Thymus (tissue), 14 donors: ENCODE measurements at places on chromosomes 7 and 10.

DNA sequence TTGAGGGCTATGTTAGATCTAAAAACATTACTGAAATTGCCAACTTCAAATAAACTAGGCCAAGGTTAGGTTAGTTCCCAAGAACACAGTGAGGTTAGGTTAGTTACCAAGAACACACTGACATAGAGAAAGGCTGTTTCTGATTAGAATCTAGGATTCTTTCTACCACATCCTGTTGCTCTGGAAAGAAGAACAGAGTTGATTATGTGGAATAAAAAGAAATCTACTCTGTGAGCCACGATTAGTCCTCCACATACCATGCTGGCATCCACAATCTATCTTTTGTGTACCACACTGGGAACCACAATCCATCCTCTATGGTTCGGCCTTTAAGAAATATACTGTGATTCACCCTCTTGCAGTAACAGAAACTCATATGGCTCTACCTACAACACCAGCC lies 91.4 kb downstream of the LRRTM3 start:
- DNase-seq: no peak

GRCh38 chr7:78558566-78558965 lies 760.0 kb downstream of the PHTF2 start:
- DNase-seq: no peak

DNA sequence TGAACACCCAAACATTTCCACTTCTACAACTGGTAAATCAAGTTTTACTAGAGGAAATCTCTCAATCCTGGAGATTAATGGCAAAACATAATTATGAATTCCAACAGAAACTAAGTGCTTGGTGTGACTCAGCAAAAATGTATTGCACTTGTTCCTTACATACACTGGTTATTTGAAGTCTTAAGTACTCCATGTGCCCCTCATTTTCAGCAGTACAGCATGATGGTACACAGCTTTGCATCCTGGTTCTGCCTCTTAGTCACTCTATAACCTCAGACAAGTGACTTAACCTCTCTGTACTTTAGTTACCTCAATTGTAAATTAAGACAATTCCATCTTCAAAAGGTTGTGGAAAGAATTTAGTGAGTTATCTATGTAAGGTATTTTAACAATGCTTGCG lies 12.9 kb downstream of the SLC16A12 start:
- DNase-seq: no peak

GRCh38 chr7:23074443-23075261 lies 30.9 kb upstream of the KLHL7 start:
- DNase-seq: no peak

GRCh38 chr10:12954866-12955265 lies 46.6 kb downstream of the CCDC3 start:
- DNase-seq: no peak

DNA sequence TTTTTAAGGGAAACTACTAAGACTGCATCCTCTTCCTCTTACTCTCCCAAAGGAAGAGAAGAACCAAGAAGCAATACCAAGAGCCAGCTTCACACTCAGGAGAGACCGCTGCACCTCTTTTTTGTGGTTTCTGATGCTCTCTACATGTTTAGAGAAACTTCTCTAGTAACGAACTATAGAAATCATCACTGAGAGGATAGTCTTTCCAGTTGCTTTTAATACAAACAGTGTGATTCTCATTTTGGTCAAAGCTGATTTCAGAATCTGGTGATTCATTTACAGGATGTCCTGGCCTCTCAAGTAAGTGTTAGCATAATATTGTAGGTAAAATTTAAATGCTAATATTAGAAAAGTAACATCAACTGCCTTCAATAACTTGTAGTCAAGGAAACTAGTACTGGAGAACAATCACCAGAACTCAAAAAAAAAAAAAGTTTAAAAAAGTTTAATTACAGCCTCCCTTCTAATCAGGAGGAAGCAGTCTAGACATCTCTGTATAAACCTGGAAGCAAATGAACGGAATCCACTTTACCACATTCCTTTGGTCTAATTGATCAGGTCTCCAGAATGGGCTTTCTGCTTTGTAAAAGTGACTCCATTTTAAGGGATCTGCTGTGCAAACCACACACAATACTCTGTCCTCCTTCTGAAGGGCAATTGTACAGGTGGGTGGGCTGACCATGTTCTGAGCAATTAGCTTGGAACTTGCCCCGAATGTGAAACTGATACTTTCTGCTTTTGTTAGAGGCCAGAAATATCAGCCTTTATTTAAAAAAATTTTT lies 3.0 kb downstream of the LAMB1 start:
- DNase-seq: no peak

DNA sequence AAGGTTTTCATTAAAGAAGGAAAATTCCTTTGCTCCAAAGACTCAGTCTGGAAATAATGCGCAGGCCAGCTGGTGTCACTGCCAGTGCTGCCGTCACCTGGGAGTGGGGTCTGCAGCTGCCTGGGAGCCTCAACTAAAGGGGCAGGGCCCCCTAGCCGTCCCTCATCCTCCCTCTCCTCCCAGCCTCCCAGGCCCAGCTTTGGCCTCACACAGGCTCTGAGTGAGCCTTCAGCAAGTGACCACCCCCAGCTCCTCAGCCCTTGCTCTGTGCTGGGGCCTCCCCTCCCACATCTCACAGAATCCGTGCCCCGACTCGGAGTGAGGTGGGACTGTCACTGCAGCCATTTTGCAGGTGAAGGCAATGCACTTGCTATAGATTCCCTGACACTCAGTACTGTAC lies 11.1 kb upstream of the RET start:
- no peak for DNase-seq

- no peak for DNase-seq
These were observed 62.0 kb downstream of the PARP12 start for GRCh38 chr7:140000666-140001268.

- no peak for DNase-seq
These were observed 35.6 kb upstream of the ADGRA1 start for GRCh38 chr10:133052076-133052475.

GRCh38 chr7:151138153-151138851 lies 29.2 kb downstream of the GBX1 start:
- no peak for DNase-seq

- no peak for DNase-seq
These were observed 152.4 kb upstream of the NRBF2 start for GRCh38 chr10:62980687-62981086.

DNA sequence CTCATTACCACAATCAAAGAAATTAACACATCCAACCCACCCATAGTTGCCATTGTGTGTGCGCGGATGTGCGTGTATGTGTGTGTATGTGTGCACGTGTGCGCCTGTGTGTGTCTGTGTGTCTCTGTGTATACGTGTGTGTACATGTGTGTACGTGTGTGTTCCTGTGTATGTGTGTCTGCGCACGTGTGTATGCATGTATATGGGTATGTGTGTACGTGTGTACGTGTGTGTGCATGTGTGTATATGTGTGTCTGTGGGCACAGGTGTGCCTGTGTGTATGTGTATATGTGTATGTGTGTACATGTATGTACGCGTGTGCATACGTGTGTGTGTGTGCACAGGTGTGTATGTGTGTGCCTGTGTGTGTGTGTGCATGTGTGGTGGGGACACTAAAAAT lies 48.9 kb downstream of the EGFR start:
- no peak for DNase-seq

DNA sequence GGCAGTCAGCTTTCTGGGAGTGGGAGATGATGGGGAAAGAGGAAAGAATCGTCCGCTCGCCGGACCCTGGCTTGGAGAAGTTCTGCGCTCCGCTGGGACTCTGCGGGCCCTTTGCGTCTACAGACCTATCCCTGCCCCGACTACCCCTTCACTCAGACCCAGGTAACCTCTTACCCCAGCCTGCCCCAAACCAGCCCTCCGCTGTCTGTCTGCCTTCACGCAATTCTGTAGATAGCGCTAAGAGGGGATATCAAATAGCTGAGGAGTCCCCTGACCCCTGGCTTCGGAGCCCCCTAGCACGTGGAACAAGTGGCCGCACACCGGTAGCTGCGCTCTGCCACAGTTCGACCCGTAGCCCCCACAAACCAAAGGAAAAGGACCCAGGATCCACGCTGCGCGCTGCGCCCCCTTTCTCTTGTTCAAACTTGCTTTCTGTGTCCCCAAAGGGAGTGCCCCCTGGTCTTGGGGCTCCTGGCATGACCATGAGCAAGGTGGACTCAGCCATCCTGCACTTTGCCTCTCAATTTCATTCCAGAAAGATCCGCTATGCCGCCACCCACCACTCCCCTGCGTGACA lies 7.0 kb downstream of the HOXA4 start:
- no peak for DNase-seq

GRCh38 chr7:18177815-18178660 lies 150.4 kb upstream of the PRPS1L1 start:
- no peak for DNase-seq

- no peak for DNase-seq
These were observed 165.4 kb downstream of the SUGCT start for GRCh38 chr7:40300146-40300670.

- no peak for DNase-seq
These were observed 98.1 kb upstream of the RSU1 start for GRCh38 chr10:16915300-16915699.

- no peak for DNase-seq
These were observed 104.2 kb upstream of the CHST15 start for GRCh38 chr10:124197371-124198124.

DNA sequence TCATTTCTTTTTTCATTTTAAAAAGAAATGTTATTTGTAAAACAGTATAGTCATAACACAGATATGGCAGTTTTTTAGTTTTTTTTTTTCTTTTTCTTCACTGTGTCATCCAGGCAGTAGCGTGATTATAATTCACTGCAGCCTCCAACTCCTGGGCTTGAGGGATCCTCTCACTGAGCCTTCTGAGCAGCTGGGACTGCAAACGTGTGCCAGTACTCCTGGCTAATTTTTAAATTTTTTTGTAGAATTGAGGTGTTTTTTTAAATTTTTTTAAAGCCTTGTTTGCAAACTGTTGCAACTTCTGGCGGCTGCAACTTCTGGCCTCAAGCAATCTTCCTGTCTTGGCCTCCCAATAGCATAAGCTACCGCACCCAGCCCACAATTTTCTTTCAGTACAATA lies 63.0 kb downstream of the HELLS start:
- no peak for DNase-seq

DNA sequence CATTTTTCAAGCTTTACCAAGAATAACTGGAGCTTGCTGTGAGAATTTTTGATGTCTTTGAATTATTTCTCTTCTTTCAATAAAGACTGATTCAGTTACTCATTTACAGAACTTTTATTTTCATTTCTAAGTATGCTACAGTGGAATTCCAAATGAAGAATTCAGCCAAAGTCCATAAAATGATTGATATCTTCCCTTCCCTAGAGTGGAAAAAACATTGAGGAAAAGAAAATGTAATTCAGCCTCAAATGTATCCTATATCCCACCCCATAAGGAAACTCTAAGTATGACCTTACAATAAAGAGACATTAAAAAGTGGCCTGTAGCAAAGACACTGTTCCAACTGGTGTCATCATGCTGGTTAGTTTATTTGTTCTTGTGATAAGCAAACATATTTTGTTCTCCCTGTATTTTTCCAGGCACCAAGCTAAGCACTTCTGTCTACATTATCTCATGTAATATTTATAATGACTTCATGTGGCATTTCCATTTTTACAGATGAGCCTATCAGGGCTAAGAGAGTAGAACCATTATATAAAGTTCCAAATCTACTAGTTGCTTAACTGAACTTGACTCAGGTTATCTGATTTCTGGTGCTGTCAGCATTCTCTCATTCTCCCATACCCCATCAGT lies 450.4 kb downstream of the NEBL start:
- no peak for DNase-seq

DNA sequence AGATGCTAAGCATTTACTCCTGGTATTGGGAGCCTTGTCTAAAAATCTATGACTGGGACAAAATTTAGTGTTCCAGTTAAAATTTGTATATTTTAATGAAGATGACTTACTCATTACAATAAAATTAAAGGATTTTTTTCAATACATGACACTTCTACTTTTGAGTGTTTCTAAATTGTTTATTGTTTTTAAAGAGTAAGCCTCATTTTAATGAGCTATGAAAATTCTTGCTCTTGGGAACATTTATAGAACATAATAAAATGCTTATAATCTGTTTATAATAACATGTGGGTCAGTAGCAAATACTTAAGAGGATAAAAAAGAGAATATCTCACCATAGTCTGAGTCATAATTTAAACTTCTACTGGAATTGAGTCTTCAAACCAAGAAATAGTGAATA lies 149.5 kb downstream of the PLCE1 start:
- no peak for DNase-seq

DNA sequence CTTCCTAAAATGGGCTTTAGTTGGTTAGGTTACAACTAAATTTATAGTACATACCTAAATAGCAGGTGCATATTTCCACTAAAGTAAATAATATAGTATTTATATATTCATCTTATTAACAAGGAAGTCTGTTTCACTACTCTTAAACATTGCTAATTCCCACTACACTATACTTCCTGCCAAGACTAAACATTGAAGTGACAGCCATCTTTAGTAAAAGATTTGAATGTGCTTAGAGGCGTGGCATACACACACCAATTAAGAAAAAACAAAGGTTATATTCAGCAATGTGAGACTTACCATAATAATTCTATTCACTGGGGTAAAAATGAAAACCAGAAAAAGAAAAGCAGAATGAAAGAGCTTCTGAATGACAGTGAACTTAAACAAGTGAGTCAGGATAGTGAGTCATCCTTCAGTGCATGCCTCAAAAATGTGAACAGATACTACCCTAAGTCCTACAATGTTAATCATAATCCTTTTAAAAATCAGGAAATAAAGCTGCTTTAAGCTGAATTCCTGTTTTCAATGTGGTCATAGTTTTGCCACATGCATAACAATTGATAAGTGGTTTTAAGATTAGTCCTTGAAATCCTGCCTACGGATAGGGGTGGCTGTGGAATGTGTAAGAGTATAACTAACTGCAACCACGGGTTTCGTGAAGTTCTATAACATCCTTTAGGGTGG lies 59.4 kb downstream of the USP6NL start:
- DNase-seq: no peak

DNA sequence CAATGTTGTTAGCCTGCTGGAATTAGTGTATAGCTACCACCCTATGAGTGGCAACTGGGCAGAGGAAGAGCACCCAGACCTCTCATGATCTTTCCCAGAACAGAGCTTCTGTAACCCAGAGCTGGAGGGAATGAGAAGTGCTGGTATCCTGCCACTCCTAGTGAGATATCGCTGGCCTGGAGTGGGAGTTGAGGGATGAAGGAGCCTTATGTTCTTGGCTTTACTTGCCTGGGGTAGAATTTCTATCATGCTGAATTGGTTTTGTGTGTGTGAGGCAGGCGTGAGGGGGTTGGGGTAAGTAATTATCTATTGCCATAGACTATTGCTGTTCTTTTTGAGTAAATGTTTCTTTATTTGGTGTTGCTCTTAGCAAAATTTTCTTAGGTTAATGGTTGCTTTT lies 146.6 kb downstream of the ATRNL1 start:
- no peak for DNase-seq

DNA sequence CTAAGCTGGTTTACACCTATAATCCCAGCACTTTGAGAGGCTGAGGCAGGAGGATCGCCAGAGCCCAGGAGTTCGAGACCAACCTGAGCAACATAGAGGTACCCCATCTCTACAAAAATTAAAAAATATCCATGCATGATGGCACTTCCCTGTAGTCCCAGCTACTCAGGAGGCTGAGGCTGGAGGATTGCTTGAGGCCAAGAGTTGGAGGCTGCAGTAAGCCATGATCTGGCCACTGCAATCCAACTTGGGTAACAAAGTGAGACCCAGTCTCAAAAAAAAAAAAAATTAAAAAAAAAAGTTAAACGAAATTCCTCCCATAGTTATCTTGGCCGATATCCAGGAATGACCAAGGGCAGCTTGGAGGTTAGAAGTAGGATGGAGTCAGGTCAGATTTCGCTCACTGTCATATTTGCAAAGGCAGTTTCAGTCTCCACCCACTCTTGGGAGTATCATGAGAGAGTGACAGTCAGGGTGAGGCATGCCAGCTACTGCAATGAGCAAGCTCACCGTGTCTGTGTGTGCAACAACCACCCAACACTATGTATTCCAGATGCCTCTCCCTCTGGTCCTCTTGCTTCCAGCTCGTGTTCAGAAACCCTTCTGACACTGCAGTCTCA lies 6.0 kb upstream of the ZDHHC4 start:
- DNase-seq: no peak
